Activated CD4-positive, alpha-beta T cell treated with anti-CD3 and anti-CD28 coated beads, Interleukin-2, amount 50 U/mL, for 48 hours (primary cell): ENCODE measurements at places on chromosomes 1 and 21.

DNA sequence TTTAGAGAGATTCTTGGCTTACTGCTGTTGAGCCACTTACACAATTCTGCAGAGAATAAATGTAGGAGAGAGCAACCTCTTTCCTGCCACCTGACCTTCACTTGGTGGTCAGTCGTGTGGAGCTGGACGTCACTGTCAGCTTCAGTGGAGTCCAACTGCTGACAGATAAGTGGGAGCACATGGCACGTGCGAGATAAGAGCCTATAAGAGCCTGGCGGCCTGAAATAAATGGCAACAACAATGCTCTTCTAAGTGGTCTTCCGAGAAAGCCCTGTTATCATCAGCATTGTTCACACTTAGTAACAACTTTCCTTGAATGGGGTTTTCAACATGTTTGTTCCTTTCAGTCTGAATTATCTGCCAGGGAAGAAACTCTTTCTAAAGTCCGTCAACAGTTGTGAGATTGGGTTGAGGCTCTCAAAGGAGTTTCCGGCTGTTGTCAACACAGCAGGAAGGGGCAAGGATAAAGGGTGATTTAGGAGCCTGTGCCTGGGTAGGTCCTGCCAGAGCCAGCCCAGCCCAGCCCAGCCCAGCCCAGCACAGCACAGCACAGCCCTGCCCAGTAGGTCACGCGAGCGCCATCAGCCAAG lies 57.2 kb upstream of the RUNX1 start:
- no peak for DNase-seq

- no peak for DNase-seq
Observed at GRCh38 chr1:34715139-34715538, 39.7 kb upstream of the GJB5 start.

- DNase-seq: no peak
Observed at GRCh38 chr1:60994369-60994768, 88.0 kb upstream of the NFIA start.

DNA sequence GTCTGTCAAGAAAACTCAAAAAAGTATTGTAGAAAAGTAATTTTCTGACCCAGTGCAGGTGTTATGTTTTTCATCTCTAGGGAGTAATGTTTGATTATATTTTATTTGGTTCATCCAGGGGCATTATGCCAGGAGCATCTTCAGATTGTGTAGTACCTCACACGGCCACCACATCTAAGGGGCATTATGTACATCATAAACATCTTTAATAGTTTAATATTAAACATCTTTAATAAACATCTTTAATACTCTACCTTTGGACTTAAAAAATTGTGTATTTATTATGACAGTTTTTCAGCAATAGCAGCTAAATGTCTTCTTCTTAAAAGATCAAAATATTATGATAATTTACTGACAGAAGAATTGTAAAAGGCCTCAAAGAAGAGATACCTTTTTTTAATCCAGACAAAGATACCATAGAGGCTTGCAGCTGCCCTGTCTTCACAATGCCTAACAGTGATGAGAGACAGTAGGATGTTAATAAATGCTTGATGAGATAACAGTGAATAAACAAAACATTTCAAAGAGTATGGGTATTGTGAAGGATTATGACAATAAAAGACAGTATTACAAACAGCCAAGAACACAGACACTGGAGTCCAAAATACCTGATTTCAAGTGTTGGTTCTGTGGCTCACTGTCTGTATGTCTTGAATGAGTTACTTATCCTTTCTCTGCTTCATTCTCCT lies 240.9 kb upstream of the ADGRL2 start:
- no peak for DNase-seq

DNA sequence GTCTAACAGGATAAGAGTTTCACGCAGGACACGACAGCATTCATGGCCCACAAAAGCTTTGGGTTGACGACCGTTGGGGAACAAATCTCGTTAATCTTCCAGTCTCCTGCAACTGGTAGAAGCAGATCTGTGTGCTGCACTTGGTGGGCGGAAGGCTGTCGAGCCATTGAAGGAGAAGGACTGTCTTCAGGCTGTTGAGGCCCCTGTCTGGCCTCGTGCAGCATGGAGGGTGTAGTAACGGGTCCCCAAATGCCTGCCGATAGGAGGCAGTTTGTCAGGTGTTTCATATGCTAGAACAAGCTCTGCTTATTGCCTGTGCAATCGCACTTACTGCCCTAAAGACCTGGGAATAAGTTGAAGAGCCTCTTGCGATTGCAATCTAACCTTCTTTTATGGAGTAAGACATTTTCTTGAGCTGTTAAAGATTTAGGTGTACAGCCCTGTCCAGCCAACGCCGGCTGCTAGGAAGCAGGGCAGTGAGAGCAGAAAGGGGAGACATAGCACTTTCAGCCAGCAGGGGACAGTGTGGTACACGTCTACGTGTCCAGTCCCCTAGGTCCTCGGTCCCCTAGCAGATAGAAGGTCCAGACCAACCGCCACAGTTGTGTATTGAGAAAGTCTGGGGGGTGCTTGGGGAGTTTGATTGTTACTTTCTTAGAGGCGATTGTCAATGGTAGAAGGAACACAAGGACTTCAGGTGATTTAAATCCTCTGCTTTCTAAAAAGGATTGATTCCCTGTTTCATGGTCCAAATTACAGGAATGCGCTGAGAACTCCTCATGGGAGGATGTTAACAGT lies 102.3 kb upstream of the TMPRSS2 start:
- DNase-seq: peak; percentile 55

DNA sequence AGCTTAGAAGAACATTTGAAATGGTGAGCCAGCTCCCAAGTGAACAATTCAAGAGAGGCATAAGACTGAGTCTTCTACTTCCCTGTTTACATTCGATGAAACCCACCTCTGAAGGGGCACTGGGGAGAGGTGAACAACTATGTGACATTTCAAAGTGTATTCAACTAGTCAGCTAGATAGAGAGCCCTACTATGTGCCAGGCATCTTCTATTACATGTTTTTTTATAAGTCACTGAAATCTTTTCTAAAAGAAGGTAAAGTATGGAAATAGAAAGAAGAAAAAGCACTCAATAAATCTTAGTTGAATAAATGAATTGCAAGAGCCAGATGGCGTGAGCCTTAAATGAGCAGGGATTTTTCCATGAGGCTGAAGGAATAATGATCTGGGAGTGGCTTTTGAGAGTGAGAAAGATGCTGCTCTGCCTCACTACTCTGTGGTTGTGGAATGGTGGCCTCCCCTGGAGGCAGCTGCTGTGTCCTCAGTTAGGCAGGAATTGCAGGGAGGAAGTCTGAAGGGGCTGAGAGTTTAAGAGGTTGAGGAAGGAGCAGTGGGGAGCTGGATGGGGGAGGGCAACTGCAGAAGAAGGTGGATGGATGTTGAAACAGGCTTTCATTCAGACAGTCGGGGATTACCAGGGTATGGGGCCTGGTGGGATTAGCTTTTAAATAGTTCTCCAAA lies 10.4 kb upstream of the PTPRF start:
- no peak for DNase-seq

- no peak for DNase-seq
Observed at GRCh38 chr1:9442278-9442846, 96.9 kb upstream of the SLC25A33 start.
